ENCODE measurements at places on chromosomes 12 and 14.

DNA sequence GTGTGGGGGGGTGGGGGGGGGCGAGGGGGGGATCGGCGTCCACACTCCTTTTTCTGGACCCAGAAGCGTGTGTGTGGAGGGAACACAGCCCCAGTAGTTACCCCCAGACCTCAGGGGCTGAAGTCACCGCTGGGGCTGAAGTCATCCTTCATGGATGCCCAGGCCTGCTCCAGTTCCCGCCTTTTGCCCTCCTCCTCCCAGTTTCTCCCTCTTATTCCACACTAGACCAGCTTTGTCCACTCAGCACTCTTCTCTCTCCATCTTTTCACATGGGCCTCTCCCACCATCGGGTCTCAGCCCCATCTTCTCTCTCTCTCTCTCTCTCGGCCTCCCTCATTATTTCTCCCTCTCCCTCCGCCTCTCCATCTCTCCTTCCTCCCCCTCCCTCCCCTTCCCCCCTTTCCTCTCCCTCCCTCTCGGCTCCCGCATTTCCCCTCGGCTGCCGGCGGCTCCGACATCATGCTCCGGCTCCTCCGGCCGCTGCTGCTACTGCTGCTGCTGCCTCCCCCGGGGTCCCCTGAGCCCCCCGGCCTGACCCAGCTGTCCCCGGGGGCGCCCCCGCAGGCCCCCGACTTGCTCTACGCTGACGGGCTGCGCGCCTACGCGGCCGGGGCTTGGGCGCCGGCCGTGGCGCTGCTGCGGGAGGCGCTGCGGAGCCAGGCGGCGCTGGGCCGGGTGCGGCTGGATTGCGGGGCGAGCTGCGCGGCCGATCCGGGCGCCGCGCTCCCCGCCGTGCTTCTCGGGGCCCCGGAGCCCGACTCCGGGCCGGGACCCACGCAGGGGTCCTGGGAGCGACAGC, at the start of gene P3H3:
Gene P3H3, plus strand, starts transcription at position 426 of the 799 bp plus-strand sequence. Its CDS starts 34 bp downstream, at position 460.
- DNase-seq: no peak

GRCh38 chr14:75277008-75277814, 1.4 kb upstream of the FOS start:
- DNase-seq: no peak

- DNase-seq: no peak
Measured at GRCh38 chr14:90114554-90114953, 52.8 kb downstream of the KCNK13 start.

DNA sequence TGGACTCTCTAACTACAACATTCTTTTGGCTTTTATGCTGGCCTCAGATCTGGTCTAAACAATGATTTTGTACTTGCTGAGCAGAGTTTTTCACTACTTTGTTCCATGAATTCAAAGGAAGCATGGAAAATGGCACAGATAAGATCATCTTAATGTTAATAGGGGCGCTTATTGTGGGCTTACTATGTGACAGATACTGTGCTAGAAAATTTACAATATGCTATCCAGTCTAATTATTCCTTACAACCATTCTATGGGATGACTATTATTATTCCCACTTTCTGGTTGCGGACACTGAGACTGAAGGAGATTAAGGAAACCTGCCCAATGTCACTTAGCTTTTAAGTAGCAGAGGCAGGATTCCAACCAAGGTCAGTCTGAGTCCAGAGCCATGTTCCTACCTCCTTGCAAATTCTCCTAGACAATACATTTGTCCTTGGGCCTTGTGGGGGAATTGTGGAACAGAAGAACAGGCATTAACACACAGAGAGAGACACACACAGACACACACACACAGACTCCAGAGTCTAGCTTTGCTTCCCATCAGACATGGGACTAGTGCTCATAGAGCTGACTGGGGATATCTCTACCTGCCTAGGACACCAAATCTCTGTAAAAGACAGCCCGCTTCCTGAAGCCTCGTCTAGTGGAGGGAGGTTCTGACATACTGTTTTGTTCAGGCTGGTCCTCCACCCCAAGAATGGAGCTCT, 107.7 kb downstream of the SLC38A1 start:
- DNase-seq: no peak

GRCh38 chr14:105412771-105413543, 6.7 kb upstream of the MTA1 start:
- DNase-seq: no peak

- DNase-seq: no peak
Measured at GRCh38 chr12:21881965-21882364, 59.3 kb downstream of the ABCC9 start.

DNA sequence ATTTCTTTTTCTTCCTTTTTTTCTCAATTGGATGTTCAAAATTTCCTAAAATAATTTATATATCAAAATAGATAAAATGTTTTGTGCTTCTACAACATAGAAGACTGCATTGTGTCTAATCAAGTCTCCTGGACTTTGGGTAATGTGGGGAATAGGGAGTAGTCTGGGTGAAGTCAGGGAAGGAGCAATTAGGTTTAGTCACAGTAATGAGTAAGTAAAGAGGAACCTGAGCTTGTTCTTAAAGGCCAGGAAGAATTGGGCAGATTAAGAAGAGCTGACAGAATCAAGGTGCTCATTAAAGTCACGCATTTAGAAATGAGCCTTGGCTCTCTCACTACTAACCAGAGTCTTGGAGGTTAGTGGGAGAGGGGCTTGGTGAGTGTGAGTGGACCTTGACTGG, 233.3 kb upstream of the SSTR1 start:
- DNase-seq: no peak

DNA sequence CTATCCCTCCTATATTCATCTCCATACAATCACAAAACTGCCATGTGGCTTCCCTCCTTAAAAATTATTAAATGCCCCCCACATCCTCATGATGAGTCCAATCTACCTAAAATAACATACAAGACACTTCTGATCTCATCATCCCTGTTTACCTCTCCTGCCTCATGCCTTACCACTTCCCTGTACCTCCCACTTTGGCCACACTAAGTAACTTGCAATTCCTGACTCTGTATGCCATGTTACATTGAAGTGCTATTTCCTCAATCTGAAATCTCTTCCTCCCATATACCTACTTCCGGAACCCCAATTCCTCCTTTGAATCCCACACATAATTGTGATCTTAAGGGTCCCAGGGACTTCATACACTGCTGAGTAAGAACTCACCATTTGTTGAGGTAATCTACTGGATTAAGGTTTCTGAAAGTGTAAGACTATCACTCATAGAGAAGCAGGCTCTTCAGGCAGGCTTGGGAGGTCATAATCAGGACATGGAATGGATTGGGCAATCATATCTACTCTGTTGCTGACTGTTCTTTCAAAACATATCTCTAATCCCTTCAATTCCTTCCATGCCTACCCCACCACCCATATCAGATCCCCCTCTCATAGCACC, 117.6 kb upstream of the PLEKHG7 start:
- DNase-seq: no peak

DNA sequence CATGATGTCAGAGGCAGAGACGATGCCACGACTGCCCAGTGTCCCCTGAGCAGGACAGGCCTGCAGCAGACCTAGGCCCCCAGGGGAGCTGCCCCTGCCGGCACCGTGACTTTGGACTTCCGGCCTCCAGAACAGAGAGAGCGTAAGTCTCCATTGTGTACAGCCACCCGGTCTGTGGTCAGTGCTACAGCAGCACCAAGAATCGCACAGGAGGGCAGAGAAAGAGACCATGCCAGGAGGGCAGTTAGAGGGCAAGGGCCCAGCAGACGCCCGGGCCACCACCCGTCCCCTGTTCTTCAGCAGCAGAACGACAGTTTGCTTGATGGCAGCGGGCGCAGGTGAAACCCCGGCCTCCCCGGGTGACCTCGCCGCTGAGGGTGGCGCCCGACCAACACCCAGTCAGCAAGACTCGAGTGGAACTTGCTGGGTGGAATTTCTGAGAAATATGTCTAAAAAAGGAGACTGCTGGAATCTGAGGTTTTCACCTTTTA, 19.7 kb downstream of the GALNT9 start:
- no peak for DNase-seq

Data from activated CD8-positive, alpha-beta memory T cell treated with anti-CD3 and anti-CD28 coated beads for 4 hours (primary cell).